NCI-H82 (cell line): ENCODE measurements at places on chromosomes 11 and 22.

- peak; percentile 57 for DNase-seq
Measured at GRCh38 chr11:75199412-75199955, 41.1 kb upstream of the TPBGL start.

DNA sequence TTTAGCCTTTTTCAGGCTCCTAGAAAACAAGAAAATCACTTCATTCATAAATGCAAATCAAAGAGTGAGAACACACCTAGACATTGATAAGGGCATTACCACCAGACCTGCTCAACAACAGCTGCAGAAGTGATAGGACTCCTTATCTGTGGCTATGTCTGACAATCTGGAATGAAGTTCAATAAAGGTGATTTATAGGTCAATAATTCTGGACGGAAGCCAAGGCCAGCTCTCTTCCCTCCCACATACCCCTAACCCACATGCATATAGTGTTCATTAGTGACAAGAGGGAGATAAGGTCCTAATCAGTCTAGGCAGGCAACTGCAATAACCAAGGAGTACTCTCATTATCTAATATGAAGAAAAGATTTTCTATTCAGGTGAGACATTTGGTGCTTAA lies 111.3 kb downstream of the ETS1 start:
- DNase-seq = no peak

- DNase-seq = no peak
Measured at GRCh38 chr11:86212019-86212611, 32.4 kb upstream of the EED start.

DNA sequence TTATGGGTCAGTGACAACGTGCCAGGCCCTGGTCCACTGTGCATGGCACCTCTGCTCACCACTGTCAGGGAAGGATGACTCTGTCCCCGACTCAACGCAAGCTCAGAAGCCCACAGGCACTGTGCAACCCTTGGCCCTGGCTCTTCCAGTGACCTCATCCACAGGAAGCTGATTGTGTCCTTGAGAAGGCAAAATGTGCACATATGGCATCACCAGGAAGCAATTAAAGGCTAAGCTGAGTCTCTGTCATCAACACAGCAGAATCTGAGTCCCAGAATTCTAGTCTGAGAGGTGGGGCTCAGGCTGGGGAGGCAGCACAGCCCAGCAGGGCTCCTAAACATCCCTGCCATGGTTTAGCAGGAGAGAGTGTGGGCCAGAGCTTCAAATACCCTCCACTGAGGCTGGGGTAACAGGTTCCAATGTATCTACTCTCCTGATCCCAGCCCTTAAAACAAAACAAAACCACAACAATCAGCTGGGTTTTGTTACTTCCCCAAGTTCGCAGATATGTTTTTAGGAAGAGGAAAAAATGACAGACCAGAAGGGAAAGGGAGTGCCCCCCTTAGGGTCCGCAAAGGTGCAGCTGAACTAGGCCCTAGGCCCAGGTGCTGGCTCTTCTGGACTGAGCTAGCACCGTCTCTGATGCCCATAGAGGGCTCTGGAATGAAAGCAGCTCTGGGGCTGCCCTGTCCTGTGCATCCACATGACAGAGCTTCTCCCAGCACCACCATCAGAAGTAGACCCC lies 33.5 kb upstream of the GNAZ start:
- peak; percentile 91 for DNase-seq

- no peak for DNase-seq
Measured at GRCh38 chr11:100383357-100383865, 303.7 kb upstream of the ARHGAP42 start.

GRCh38 chr11:26134481-26135355 lies 197.2 kb upstream of the ANO3 start:
- peak; percentile 67 for DNase-seq

DNA sequence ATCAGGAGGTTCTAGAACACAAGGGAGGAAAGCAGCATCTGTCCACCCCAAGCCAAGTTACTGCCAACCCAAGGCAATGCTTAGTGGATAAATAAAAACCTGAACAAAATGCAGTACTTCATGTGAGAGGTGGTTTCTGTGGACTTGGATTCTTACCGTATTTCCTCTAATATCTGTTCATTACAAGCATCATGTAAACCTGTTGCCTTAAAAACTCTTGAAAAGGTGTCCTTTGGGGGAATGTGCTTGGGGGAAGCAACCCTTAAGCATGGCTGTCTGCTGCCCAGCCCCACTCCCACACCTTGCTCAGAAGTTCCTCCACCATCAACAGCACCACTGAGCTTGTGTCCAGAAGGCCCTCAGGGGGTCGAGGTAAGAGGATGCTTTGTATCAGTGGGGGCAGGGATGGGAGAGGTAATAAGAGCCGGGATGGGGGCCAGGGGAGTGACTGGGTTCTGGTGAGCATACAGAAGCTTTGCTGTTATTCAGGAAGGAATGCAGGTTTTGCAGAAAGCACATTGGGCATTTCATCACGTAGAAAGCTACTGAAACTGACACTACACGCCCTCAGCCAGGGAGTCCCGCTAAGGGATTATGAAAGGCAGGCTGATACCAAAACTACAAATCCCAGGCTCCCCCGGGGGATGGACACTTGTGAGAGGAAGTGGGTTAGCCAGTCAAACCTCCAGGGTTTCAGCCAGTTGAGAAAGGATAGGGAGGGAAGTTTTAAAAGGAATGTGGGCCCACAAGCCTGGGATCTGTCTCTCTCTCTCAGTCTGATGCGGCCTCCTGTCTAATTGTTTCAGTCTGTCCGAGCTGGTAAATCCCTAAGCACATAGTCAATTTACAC lies 52.0 kb downstream of the KCNJ1 start:
- DNase-seq = peak; percentile 82

DNA sequence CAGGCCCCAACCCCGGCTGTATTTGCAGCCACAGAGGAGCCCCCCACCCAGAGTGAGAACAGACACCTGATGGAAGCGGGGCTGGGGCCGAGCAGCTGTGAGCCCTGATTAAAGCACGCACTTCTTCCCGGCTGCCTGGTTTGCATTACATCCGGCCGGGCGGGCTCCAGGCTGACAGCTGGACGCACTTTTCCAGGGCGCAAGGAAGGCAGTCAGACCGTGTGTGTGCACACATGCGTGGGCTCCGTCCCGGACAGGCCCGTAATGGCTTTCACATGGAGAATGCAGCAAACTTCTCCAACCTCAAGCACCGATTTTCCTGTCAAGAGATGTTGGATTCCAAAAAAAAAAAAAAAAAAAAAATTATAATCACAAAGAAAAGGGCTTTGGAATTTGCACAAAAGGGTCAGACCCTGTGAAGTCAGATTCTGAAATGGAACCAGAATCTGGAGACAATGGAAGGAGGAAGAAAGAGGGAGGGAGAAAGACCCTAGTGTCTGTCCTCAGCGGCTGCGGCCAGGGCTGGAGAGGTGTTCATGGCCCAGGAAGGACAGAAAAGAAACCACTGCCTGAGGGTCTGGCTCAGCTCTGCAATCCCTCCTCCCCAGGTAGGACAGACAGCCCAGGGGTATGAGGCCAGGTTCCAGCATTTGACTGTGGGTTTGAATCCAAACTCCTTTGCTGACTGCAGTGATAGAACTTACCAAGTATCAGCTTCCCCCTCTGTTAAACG lies 365.5 kb downstream of the MN1 start:
- DNase-seq = peak; percentile 64

DNA sequence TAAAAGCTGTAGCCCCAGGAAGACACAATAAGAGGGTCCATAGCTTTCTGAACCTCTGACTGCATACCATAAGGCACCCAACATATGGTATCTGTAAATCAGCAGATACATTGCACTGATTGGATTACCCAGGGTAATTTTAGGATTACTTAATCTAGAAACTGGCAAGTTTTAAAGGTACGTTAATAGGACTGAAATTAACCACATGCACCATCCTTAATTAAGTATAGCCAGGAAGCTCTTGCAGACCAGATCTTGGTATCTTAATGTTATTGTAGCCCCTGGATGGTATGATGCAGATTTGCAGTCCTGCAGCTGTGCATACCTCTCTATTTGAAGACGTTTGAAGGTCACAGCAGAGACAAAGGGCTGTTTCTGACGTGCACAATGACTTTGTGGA lies 72.8 kb downstream of the ARHGAP42 start:
- DNase-seq = peak; percentile 97

GRCh38 chr11:16155448-16155847 lies 200.9 kb downstream of the SOX6 start:
- no peak for DNase-seq

DNA sequence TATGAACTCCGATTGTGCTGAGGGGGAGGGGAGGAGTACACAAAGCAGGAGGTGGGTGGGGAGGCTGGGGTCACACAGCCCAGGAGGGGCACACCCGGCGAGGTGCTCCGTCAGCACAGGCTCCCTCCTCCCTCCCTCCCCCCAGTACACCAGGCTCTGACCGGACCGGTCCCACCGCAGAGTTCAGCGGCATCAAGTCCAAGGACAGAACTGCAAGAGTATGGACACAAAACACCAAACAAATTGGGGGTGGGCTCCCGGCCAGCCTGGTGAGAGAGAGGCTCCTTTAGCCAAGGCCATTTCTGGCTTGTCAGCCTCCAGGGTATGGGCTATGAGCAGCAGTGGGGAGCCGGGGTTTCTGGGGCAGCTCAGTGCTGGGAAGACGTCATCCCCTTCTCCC lies 68.3 kb downstream of the ST3GAL4 start:
- no peak for DNase-seq

DNA sequence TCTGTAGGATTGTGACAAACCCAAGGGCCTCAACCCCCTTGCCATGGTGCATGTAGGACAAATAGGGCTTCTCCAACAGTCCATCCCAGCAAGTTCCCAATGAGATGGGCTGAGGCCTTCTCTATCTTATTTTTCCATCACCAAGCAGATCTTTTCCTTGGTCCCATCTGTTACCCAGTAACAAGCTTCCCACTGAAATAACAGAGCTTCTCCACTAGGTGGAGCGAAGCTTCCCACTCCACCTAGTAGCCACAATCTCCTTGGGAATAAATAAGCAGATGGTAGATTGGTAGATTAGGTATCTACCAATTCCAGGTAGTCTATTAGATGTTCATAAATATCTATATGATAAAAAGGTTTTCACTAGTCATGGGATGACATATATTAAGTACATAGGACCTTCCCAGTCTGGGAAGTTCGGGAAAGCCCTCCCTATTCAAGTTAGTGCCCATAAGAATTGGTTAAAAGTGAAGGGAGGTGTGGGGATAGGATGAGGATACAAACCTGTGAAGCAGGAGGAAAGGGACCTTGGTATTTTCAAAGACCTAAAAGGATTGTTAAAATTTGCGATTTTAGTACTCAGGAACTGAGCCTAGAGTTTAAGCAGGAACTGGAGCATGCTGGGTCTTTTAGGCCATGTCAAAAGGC lies 5.9 kb upstream of the OR52L1 start:
- peak; percentile 60 for DNase-seq

DNA sequence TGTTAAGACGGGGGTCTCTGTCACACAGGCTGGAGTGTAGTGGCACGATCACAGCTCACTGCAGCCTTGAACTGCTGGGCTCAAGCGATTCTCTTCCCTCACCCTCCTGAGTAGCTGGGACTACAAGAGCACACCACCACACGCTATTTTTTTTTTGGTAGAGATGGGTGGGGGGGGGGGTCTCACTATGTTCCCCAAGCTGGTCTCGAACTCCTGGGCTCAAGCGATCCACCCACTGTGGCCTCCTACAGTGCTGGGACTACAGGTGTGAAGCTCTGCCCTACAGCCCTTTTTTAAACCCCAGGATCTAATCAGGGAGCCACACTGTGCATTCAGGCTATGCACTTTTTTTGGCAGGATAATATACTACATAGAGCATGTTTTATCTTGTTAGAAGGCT lies 1.4 kb upstream of the DHCR7 start:
- DNase-seq = peak; percentile 30

DNA sequence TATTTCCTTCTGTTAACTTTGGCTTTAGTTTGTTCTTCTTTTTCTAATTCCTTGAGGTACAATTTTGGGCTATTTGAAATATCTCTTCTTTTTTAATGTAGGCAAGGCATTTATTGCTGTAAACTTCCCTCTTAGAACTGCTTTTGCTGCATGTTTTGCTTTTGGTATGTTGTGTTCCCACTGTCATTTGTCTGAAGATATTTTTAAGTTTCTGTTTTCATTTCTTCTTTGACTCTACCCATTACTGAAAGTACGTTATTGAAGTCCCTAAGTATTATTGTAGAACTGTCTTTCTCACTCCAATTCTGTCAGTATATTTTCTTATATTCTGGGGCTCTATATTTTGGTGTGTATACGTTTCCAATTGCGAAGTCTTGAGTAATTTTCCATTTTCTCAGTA lies 77.9 kb downstream of the KCNQ1OT1 start:
- no peak for DNase-seq

- DNase-seq = no peak
Measured at GRCh38 chr11:114194702-114195101, 101.5 kb upstream of the NNMT start.

- DNase-seq = peak; percentile 85
Measured at GRCh38 chr22:29154364-29155048, 51.2 kb upstream of the EMID1 start.

GRCh38 chr11:9708544-9708943 lies 44.7 kb downstream of the SWAP70 start:
- no peak for DNase-seq

DNA sequence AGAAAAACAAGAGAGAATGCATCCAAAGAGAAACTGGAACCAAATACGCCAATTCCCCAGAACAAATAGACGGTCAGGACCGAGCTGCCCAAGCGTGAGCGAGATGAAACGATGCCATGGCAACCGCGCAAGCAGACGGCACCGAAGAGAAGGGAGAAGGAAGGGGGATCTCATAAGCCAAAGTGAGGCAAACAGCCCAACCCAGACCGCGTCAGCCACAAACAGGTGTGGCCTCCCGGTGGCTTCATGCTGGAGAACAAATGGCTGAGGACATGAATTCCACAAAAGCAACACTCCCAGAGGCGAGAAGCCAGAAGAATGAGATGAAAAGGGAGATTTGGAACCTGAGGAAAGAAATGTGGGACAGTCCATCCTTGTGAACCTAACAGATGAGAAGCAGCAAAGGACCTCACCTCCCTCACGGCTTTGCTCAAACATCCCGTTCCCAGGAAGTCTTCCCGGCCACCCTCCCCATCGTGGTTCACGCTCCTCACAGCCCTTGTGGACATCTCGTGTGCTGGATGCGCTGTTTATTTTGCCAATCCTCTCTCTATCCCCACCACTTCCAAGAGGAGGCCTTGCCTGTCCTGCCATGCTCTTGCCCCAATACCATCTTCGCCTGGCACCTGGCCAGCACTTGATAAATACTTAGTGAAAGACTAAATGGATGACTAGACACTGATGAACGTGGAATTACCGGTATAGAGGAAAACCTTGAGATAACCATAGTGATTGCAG lies 89.1 kb upstream of the RTL6 start:
- DNase-seq = no peak

GRCh38 chr11:69378303-69379141 lies 84.6 kb downstream of the MYEOV start:
- no peak for DNase-seq

GRCh38 chr11:133824593-133824992 lies 20.7 kb downstream of the SPATA19 start:
- DNase-seq = no peak

- DNase-seq = peak; percentile 45
Measured at GRCh38 chr11:14520747-14521151, 563 bp upstream of the PSMA1 start.

DNA sequence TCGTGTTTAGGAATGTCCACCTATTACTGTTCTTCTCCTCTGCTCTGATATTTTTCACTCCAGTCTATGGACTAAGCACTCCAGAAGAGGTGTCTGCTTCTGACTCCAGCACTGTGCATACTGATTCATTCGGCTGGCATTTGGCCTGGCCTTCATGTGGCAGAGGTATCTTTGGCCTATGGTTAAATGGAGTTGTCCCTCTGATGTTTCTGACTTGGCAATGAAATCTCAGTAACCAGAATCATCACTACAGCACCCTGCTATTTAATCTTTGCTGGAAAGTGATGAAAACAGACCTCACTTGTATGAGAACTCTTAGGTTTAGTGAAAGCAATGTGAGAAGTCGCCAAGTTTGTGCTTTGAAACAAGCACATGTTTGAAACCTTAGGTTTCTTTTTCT lies 155.2 kb downstream of the MAML2 start:
- no peak for DNase-seq
